ENCODE measurements at places on chromosomes 16 and 17.

DNA sequence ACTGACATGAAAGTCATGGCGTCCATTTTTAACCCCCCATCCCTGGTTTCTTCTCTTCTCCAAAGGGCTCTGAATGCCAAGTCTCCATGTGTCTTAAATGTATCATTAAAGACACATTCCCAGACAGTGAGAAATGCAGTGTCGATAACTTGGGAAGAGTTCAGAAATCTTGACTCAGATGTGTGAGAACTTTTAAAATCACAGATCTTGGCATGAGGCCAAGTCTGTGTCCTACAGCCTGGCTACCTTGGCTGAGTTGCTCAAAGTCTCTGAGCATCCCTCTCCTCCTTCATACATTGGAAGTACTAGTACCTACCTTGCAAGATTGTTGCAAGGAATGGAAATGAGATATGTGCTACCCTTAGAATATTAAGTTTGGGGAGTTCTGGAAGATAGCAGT, 1046.5 kb upstream of the RBFOX1 start:
- DNase-seq = no peak

- no peak for DNase-seq
These were observed 2.6 kb downstream of the GLIS2 start for GRCh38 chr16:4318451-4318910.

GRCh38 chr17:68627956-68628575, 26.9 kb upstream of the FAM20A start:
- DNase-seq = peak; percentile 16

GRCh38 chr17:47978324-47978723, 7.4 kb downstream of the CDK5RAP3 start:
- peak; percentile 80 for DNase-seq

GRCh38 chr17:17681744-17682292, 560 bp downstream of the RAI1 start:
- peak; percentile 63 for DNase-seq

DNA sequence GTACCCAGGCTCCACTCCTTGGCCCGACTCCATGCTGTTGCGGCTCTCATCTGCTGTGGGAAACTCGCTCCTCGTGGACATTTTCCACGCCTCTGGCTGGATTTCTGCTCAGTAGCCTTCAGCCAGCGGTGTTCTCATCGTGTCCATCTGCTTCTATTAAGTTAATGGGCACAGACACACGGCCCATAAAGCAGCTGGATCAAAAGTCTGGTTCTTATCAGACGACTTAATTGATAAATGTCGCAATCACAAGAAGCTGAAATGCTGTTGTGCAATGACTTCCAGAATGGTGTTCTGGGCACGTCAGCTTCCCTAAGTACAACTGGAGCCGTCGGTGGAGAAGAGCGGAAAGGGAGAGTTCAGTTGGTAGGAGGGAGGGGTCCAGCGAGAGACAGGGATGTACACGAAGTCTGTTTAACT, 211.7 kb upstream of the CHMP6 start:
- DNase-seq = no peak

GRCh38 chr17:67520916-67521774, 144.1 kb downstream of the PITPNC1 start:
- no peak for DNase-seq

DNA sequence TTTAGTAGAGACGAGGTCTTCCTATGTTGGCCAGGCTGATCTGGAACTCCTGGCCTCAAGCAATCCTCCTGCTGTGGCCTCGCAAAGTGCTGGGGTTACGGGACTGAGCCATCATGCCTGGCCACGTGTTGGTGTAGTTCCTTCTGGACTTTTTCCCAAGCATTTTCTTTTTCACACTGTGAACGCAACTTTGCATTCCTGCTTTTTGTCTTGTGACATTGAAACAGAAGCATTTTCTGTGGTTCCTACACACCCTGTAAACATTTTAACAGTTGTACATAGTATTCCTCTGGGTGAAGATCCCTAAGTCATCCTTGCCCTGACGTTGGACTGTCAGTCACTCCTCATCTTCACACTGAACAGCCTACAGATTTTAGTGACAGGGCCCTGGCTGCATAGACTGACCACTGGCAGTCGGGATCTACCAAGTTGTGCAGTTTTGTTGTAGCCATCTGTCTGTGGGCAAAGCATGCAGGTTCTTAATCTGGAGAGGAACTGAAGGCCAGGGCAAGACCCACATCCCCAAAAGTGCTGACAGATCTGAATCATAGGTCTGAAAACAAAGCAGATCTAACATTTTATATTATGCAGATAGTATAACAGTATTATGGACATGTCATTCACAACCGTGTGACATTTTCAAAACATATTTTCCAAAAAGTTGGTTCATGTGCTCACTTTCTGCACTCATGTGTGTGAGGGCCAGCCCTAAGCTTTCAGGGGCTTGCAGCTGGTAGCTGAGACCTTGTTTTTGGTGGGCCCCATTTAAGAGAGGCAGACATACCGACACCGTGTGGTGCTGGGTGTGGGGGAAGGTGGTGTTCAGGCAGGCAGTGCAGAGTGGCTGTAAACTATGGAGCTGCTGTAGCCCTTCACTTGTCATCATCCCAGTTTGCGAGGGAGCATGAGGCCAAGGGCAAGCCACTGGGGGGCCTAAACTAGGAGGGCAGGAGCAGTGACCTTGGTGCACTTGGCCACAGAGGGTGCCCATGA, 59.9 kb downstream of the EPN2 start:
- no peak for DNase-seq

GRCh38 chr16:57045694-57046381, 46.5 kb upstream of the CPNE2 start:
- DNase-seq = peak; percentile 69

GRCh38 chr17:40004072-40004471, 11.2 kb upstream of the CSF3 start:
- DNase-seq = no peak

DNA sequence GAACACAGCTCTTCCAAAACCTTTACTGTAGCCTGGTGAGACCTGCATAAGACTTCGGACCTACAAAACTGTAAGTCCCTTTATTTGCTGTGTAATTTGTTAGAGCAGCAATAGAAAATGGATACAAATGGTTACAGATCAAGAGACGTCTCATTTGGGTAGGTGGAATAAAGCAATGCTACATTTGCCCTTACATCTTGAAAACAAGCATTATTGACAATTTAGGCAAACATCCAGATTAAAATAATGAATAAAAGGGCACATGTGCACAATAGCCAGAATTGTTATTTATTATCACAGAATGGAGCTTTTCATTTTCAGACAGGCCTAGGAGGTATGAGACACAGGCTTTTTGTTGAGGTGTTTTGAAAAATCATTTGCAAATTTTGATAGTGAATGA, 222.2 kb upstream of the CPHXL start:
- no peak for DNase-seq

GRCh38 chr17:4901648-4902344, 1.1 kb downstream of the CHRNE start:
- no peak for DNase-seq

DNA sequence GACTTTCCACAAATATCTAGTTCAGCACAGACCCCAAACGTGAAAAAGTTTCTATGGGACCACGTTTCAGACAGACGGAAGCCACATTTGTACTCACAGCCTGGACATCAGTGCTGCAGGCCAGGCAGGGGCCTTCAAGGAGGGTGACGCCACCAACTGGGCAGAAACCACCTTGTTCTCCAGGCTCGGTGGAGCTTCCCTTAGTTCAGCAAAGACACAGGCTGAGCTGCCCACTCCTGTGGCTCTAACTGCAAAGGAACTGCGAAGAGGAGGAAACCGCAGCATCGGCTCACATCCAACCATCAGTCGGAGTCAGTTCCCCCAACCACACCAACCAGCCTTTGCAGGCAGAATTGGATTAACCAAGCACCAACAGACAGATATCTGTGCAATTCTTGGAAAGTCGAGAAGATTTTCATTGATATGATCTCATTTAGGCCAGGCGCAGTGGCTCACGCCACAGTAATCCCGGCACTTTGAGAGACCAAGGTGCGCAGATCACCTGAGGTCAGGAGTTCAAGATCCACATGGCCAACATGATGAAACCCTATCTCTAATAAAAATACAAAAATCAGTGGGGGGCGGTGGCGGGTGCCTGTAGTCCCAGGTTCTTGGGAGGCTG, 73.3 kb upstream of the CNEP1R1 start:
- DNase-seq = no peak

GRCh38 chr16:77166726-77167125, 24.3 kb upstream of the MON1B start:
- no peak for DNase-seq

GRCh38 chr16:74625500-74626350, 18.8 kb upstream of the GLG1 start:
- no peak for DNase-seq

GRCh38 chr16:68228652-68229051, 7.3 kb downstream of the ESRP2 start:
- DNase-seq = no peak

DNA sequence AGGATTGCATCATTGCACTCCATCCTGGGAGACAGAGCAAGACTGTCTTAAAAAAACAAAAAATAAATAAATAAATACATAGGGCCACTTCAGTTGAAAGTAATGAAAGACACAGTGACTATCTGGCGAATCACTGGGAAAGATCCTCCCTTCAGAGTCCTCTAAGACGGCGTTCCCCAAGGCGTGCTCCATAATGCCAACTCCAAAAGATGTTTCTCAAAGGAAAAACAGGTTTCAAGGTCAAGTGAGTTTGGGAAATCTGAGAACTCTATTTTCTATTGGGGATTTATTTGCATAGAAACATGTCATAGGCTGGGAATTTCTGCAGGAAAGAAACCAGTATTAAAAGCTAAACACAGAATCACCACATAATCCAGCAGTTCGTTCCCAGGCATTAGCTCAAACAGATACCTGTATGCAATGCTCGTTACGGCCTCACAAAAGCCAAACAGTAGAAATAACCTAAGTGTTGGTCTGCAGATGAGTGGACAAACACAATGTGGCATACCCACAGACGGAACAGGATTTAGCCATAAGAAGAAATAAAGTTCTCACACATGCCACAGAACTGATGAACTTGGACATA, 7.9 kb downstream of the KLHDC4 start:
- no peak for DNase-seq

DNA sequence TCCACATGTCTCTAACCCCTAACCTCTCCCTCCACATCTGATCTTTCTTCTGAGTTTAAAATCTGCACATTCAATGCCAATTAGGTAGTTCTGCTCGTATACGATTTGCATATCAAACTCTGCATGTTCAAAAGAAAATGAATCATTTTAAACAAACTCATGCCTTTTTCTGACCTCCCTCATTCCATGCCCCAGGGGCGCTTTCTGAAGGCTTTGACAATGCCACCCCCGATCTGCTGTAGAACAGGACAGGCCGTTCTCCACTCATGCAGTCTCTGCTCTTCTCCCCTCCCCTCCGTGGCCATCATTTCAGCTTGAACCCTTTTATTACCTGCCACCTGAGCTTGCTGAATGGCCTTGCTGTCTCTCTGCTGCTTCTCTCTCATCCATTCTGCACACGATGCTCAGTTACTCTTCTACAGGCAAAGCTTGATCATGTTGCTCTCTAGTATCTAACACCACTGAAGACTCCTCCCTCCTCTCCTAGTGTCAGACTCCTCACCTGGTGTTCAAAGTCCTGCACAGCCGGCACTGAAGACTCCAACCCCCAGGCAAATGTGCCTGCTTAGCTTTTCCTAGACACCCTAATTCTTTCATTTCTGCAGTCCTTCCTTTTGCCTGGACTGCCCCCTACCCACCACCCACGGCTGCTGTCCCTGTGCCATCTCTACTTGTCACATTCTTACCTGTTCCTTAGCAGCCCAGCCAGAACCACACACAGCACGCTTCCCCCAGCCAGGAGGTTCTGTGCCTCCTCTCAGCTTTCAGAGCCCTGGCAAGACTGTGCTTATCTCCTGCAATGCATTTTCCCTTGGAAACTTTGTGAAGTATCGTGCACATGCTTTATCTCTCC, 6.2 kb downstream of the TMEM238L start:
- DNase-seq = no peak

- no peak for DNase-seq
These were observed 3.6 kb upstream of the TBX21 start for GRCh38 chr17:47729476-47729875.

- DNase-seq = no peak
These were observed 4.2 kb downstream of the RPS6KB1 start for GRCh38 chr17:59897090-59897489.

Measured in nephron progenitor cell (in vitro differentiated cells).